ENCODE measurements at places on chromosomes 2 and 18. TPM values are rescaled to one million over a fixed set of nuclear protein-coding genes. Genes with fewer than 3 reads are reported as not detected.
A peak's percentile ranks its signal among the peaks of the same experiment; 100 is the strongest.

Gene LYPD6
- 2.4 TPM for polyA plus RNA-seq

Gene AKAIN1
- not detected for polyA plus RNA-seq

Gene RFTN2
- 17.6 TPM for polyA plus RNA-seq

DNA sequence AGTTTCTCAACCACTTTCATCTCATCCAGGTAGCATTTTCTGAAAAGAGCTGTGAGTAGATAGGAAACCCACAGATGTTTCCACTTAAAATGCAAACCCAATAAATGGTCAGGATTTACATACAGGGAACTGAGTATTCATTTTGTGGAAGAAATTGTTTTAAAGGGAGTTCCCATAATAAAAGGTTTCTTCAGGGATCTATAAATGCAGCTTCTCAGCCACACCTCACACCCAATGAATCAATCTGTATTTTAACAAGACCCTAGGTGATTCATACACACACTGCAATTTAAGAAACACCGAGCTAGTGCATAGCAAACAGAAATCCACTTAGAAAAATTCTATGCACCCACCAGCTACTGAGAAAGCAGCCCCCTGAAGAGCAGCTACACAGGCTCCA lies 140.1 kb upstream of the ACAA2 start:
- DNase-seq: no peak

- peak; percentile 31 for DNase-seq
Measured at GRCh38 chr2:31235504-31235902, 1.6 kb downstream of the EHD3 start.

Measured in muscle of arm (tissue), 14 donors.